Gastrocnemius medialis (tissue), 4 donors: ENCODE measurements at places on chromosomes 2 and 18. TPM values are rescaled to one million over a fixed set of nuclear protein-coding genes. Genes with fewer than 3 reads are reported as not detected.

Gene SEH1L
- total RNA-seq: 27.5 TPM

DNA sequence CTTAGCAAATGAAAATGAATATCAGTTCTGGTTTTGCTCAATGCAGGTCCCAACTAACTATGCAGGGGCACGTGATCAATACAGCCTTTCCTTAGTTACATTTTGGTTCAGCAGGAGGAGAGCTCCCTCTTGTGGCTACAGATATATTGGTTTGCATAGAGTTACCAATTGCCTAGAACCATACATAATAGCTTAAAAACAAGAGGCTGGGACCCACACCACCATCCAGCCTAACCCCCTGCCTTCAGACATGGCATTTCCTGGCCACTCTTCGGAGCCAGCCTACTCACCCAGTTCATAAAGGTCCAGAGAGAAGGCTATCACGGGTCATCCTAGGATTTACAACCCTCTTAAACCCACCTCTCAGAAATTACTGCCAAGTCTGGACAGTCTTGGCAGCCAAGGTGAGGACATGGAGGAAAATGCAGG, 10.5 kb downstream of the CCDC93 start:
- peak; percentile 16 for DNase-seq

Gene SNTG2
- total RNA-seq: 0.92 TPM

DNA sequence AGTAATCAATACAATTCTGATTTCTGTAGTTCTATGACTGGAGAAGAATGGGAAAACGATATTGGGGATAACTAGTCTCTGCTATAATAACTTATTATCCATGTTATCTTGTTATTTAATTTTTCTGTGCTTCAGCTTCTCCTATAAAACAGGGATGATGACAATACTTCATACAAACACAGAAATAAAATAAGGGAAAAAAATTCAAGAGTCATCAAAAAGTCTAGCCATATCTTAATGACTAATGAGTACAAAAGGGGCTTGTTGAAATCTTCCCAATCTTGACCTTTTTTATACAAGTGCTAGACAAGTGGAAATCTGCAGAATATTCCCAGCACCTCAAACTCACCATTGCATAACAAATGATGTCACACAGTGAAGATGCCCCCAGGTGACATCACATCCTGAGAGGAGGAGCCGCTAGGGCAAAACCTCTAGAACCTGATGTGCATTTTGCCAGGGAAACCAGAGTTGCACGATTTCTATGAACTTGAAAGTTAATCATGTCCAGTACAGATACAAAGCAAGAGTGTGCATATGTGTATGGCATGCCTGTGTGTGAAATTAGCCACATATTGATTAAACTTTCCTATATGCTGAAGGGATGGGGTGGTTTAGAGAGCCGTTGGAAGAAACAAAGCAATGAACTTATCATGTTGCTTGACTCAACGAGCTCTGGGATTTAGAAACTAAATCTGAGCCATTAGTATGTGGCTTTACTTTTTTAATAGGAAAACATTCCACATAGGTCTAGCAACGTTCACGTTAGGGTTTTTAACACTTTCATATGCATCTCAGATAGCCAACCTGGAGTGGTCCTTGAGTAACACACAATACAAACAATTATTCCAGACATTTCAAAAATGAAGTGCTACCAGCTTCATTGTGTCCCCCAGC, 278.9 kb downstream of the SLC4A3 start:
- no peak for DNase-seq

GRCh38 chr2:55301277-55301676, 32.2 kb upstream of the MTIF2 start:
- no peak for DNase-seq
